GOT3 (cell line): ENCODE measurements at places on chromosomes 6 and 20.

GRCh38 chr6:7911345-7911725 lies 747 bp upstream of the TXNDC5 start:
- DNase-seq, result no peak

GRCh38 chr6:111666847-111667246 lies 61.2 kb upstream of the TRAF3IP2 start:
- no peak for DNase-seq

DNA sequence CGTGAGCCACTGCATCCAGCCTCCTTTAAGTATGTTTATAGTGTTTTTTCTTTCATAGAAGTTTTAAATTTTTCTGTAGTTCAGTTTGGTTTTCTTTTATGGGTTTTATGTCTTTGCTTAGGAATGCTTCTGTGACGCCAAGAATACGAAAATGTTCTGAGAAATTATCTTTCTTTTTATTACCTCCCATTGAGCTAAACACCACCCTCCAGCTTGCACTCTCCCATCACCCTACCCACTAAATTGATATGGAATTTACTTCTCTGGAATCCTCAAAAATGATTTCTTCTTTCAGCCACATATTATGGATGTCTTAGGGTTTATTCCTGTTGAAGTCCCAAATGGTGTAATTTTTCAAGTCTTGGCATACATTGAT lies 38.1 kb downstream of the JARID2 start:
- DNase-seq, result no peak

- DNase-seq, result peak; percentile 96
These were observed at the start of gene PNRC1 for GRCh38 chr6:89080281-89081128. PNRC1 (plus strand) TSS chr6:89080751; CDS start chr6:89080895, 144 bp downstream.

DNA sequence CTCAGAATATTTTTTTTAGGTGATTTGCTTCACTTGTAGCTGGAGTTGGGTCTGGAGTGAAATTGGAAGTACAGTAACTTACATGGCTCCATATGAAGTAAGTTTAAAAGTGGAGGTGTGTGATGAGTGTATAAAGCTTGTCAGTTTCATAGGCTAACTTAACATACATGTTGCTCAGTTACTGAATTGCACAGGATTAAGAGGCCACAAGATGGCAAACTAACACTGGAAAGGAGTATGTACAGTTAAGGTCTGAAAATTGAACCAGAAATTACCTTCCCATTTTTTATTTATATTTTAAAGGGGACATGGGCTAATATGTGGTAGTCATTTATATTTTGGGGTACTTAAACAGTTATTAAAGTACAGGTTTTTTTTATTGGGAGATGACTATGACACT lies 45.3 kb upstream of the SMIM8 start:
- DNase-seq, result no peak

DNA sequence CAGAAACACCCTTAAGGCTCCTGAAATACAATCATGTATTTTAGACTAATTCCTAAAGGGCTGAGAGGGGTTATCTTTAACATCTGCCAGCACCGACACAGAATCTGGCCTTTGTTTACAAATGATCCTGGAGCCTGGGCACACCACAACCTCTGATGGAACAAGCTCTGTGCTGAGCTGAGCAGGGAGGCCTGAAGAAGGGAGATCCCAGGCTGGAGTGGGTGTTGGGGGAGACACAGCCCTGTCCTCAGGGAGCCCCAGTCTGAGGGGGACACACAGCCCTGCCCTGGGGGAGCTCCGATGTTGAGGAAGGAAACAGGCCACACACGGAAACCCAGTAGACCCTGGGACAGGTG lies 130.5 kb downstream of the VEGFA start:
- DNase-seq, result no peak

- no peak for DNase-seq
These were observed 705.4 kb downstream of the MAFB start for GRCh38 chr20:39983655-39984054.

- DNase-seq, result no peak
These were observed 5.3 kb upstream of the GUCA1B start for GRCh38 chr6:42200035-42200434.

GRCh38 chr6:109383438-109383940 lies 1.2 kb upstream of the CD164 start:
- no peak for DNase-seq

GRCh38 chr6:52346503-52346902 lies 15.4 kb upstream of the PAQR8 start:
- no peak for DNase-seq

GRCh38 chr20:52049001-52049731 lies 142.4 kb downstream of the ZFP64 start:
- DNase-seq, result no peak

- no peak for DNase-seq
These were observed 92.6 kb upstream of the PRDM1 start for GRCh38 chr6:105993341-105994117.

- DNase-seq, result no peak
These were observed 20.3 kb downstream of the TM9SF4 start for GRCh38 chr20:32129863-32130262.

- no peak for DNase-seq
These were observed 4.5 kb downstream of the CCN6 start for GRCh38 chr6:112058243-112059032.
